Lung (tissue), 17 donors: ENCODE measurements at places on chromosomes 16 and 17. TPM values are rescaled to one million over a fixed set of nuclear protein-coding genes. Genes with fewer than 3 reads are reported as not detected.

CENPV gene
- 15.1 TPM for polyA plus RNA-seq

TPSG1 gene
- 0.03 TPM for polyA plus RNA-seq

GRCh38 chr17:34979650-34980352, 511 bp upstream of the LIG3 start:
- peak overlapping the region; percentile 63 for H3K27ac ChIP-seq
- no peaks in the 10 kb centered on the region for H3K27me3 ChIP-seq
- peak overlapping the region; percentile 90 for H3K4me3 ChIP-seq
- peaks cover 12% of the 10 kb centered on the region for H3K4me1 ChIP-seq
- DNase-seq: no peak

- no peak for DNase-seq
- H3K27me3 ChIP-seq: no peaks in the 10 kb centered on the region
- no peak overlapping the region for H3K27ac ChIP-seq
- no peaks in the 10 kb centered on the region for H3K36me3 ChIP-seq
- no peak overlapping the region for H3K4me3 ChIP-seq
Measured at GRCh38 chr17:12395733-12396354, 269.8 kb upstream of the MYOCD start.

- no peaks in the 10 kb centered on the region for H3K4me1 ChIP-seq
- H3K4me3 ChIP-seq: no peak overlapping the region
- H3K27me3 ChIP-seq: no peaks in the 10 kb centered on the region
- no peak overlapping the region for H3K27ac ChIP-seq
- H3K36me3 ChIP-seq: peaks cover 25% of the 10 kb centered on the region
Measured at GRCh38 chr17:2692781-2693135, 18.8 kb downstream of the CLUH start.

- no peaks in the 10 kb centered on the region for H3K36me3 ChIP-seq
- H3K27me3 ChIP-seq: no peaks in the 10 kb centered on the region
- no peak for DNase-seq
- peak overlapping the region; percentile 96 for H3K27ac ChIP-seq
- H3K4me1 ChIP-seq: peaks cover 4% of the 10 kb centered on the region
Measured at GRCh38 chr16:57184887-57185445, 873 bp downstream of the PSME3IP1 start.

GRCh38 chr17:50471009-50471905, 2.6 kb upstream of the CHAD start:
- no peak overlapping the region for H3K27ac ChIP-seq
- H3K4me3 ChIP-seq: no peak overlapping the region
- peaks cover 24% of the 10 kb centered on the region for H3K27me3 ChIP-seq
- H3K4me1 ChIP-seq: peaks cover 10% of the 10 kb centered on the region

DNA sequence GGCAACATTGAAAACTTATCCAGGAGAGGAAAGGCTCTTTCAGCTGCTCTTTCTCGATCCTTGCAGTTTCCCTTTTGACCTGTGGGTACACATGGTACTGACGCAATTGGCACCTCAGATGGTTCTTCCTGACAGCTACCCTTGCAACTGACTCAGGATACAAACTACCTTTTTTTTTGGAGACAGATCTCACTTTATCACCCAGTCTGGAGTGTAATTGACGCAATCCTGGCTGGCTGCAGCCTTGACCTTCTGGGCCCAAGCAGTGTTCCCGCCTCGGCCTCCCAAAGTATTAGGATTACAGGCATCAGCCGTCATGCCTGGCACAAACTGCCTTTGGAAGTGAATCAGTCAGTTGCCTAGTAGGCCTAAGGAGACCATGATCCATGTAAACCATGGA, 607.2 kb downstream of the WWOX start:
- no peaks in the 10 kb centered on the region for H3K27me3 ChIP-seq
- H3K4me3 ChIP-seq: no peak overlapping the region
- no peaks in the 10 kb centered on the region for H3K4me1 ChIP-seq
- no peaks in the 10 kb centered on the region for H3K36me3 ChIP-seq
- no peak for DNase-seq
